ENCODE measurements at places on chromosomes 2 and 18.

DNA sequence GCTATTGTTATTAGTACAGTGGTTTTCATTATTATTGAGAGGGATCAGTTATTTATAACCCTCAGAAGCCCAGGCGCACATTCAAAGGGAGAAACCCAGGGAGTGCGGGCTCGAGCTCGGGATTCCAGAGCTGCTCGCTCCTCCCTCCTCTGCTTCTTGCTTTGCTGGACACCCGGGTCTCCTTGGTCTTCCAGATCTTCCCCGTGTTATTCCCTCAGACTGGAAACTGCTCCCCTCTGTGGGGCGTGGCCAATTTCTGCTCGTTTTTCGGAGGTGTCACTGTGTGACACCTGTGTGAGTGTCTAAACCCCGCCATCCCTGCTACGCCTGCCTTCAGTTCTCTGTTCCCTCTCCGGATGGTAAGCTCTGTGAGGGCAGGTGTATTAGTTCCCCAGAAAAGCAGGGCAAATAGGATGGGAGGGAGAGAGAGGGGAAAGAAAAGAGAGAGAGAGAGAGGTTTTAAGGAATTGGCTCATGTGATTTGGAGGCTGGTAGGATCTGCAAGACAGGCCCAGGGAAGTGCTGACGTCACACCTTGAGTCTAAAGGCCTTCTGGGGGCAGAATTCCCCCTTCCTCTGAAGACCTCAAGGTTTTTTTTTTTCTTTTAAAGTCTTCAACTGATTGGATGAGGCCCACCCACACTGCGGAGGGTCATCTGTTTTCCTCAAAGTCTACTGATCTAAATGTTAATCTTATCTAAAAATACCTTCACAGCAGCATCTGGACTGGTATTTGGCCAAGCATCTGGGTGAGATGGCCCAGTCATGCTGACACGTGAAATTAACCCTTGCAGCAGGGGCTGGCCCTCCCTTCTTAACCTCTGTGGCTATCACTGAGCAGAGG, 457.3 kb upstream of the ID2 start:
- no peak for DNase-seq

DNA sequence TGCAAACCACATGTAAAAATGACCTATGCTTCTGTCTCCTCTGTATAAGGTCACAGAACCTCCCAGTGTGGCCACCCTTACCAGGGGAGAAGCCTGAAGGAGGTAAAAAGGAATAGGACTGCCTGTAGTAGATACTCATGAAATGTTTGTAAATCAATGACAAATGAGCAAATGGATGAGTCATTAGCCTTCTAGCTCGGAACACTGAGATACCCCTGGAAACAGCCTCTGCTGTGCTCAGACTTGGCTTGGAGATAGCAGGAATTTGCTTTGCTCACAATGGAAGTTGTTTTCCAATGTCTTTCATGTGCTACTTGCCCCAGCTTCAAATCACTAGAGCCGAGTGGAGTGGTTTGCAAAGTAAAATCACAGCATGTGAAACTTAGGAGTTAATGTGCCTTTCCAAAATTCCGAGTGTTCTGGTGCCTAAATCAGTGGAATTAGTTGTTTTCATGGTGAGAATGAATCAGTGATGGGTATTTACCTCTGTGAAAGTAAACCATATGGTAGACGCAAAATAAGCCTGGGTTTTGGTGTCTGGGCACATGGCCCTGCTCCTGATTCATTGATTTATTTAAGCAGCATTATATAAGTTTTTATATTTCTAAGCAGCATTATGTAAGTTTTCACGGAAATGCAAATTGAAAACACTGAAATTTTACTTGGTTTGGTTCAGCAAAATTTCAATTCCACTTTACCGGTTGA, 154.0 kb upstream of the MAP3K20 start:
- DNase-seq, result no peak

DNA sequence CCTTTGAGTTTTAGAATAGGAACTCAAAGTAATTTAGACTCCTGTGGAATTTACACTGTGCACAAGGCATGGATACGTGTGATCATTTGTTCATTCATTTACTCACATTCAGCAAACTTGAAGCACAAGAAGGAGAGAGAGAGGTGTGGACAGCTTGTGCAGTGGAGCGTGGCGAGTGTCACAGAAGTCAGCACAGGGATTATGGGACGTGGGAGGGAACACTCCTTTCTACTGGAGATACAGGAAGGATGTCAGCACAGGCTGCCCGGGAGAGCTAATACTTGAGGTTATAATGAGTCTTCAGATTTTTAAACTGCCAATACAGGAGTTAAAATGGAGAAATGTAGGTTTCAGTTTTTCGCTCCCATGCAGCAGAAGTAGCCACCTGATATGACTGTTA, 7.0 kb downstream of the FAM228A start:
- no peak for DNase-seq

DNA sequence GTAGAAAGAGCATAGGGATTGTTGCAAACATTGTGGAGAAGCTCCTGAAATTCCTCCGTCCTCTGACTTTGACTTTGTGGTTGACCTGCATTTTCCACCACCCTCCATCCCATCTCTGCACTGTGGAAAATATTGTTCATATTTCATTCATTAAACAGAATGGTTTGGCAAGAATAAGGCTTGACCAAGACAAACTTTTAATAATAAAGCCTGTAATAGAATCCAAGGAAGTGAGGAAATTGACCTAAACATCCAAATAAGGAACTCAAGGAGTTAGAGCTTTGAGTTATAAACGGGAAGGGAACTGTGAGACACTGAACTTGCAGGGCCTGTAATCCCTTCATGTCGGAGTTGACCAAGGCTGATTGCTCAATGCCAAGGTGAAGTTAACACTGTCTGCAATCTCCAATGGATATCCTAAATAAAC, 115.2 kb downstream of the GFPT1 start:
- DNase-seq, result no peak

GRCh38 chr2:166805753-166806152, 82.5 kb upstream of the XIRP2 start:
- no peak for DNase-seq

DNA sequence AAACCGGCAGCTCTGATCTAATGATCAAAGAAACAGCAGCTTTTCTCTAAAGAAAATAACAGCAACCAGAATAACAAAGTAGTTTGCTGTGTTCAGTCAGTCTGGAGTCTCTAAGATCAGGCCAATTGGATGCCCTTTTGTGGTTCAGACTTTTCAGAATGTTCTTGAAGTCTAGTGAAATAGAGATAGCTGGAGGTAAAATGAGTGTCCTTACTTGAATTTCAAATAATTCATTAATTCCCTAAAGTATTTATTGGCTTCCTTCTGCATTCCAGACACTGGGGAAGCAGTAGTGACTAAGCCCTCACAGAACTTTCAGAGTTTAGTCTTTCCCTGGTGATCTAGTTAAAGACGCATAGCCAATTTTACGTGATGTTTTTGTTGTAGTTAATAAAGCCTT, 58.7 kb downstream of the C18orf54 start:
- no peak for DNase-seq

DNA sequence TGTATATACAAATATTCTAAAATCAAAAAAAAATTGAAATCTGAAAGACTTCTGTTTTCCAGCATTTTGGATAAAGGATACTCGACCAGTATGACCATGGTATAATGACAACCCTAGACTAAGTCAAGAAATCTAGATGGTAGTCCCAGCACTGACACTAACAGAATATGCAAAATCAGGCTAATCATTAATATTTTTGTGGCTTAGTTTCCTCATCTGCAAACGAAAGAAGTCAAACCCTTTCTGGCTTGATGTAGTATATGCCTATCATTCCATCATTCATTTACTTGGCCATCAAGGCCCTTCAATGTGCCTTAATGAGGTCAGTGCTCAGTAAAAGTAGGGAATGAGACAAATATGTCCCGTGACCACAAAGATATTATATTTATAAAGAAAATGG, 83.5 kb downstream of the NCKAP5 start:
- DNase-seq, result no peak

GRCh38 chr2:236947294-236947693, 138.4 kb upstream of the COPS8 start:
- DNase-seq, result no peak

DNA sequence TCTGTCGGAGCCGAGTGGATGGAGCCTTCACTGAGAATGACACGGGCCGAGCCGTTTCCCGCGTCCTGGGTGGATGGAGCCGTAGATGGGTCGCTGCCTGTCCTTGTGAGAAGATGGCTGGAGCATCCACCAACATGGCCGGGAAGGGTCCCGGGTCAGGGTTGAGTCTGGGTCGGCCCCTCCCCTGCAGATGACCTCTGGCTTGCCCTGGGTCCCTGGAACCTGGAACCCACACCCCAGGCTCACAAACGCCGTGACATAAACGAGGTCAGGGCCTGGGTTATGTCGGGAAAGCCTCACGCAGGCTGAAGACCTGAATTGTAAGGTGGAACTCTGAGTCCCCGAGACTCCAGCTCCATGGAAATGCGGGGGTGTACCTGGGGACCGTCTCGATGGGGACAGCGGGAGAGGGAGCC, 94.9 kb downstream of the NFATC1 start:
- no peak for DNase-seq

DNA sequence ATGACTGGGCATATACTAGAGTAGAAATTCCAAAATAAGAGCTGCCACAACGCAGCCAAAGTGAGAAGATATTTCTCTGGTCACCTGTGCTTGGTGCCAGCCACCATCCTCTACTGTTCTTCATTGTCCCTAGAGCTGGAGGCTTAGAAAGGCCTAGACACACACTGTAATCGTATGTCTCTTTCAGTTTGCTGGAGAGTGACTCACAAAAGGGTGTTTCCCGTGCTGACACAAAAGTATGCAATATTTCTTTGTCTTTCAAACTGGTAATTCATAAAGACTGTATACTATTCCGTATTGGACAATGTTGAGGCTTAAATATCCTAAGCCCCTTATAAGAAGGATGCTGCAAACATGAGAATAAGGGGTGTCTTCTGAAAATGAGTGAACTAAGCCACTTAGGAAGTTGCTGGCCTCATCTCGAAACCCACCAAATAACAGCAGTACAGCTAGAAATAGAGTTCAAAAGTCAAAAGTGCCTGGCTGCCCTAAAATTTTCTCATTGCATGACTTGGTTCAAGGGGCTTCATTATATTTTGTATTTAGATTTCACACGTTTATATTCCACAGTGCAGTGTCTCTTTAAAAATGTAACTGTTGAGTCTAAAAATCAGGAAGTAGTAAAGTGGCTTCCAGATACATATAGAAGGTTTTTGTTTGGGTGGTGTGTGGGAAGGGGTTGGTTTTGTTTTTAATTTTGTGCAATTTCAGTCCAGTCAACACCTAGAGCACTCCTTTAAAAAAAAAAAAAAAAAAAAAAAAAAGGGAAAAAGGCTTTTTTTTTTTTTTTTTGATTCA, 601.1 kb downstream of the ARHGAP15 start:
- no peak for DNase-seq

- no peak for DNase-seq
These were observed 218.5 kb downstream of the TFCP2L1 start for GRCh38 chr2:121066526-121066925.

DNA sequence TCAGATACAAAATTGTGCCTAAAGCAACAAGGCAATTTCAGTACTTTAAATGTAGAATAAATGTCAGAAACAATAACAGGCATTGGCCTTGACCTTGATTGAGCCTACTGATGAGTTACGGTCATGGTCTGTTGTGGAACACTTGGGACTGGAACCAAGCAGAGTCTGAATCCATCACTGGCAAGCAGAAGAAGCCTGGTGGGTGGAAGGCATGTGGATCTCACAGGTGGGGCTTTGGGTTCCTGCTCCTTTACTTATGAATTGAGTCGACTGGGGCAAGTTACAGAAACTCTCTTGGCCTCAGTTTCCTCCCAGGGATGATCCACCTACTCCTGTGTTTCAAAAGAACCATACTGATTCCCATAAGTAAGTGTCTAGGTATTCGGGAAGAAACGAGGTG, 102.3 kb downstream of the KCNF1 start:
- no peak for DNase-seq

GRCh38 chr18:50196261-50196660, 1.3 kb upstream of the MYO5B start:
- no peak for DNase-seq

DNA sequence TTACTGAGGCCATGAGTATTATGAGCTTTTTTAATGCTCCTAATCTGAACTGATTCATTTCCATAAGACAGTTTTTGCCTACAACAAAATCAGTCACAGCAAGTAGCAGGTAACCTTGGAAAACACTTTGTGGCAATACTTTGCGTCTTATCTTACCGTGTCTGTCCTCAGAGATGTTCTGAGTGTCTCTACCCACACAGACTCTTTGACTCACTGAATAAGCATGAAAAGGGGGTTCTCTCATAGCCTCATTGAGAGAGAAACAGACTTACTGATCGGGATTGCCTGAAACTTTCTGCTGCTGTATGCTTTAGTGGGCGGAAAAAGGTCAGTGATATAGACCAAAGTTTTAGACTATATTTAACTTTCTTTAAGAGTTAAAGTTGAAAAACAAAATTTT, 92.6 kb downstream of the MYL12B start:
- no peak for DNase-seq

DNA sequence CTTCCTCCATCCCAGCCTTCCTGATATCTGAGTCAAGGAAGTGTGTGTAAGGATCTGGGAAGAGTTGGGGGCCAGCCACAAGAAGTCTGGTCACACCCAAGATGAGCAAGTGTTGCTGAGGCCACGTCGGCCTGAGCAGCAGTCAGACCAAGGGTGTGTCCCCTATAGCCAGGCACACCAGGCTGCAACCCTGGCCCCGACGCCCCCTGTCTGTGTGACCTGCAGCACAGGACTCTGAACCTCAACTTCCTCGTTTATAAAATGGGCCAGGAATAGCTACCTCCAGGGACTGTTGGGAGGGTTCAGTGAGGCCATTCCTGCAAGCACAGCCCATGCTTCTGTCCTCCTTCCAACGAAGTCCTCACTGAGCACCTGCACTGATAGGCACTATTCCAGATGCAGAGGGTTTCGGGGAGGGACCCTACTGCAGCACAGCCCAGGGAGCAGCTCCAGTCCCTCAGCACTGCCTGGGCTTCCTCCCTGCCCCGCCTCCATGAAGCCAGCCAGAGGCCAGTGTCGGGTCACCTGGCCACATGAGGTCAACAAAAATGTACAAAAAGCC, 13.3 kb downstream of the LIMS2 start:
- DNase-seq, result no peak

GRCh38 chr2:54599914-54600313, 123.5 kb upstream of the EML6 start:
- DNase-seq, result no peak

- no peak for DNase-seq
These were observed 246.8 kb downstream of the IKZF2 start for GRCh38 chr2:212904646-212905045.

- DNase-seq, result no peak
These were observed 177.6 kb downstream of the MTX2 start for GRCh38 chr2:176446718-176447414.

DNA sequence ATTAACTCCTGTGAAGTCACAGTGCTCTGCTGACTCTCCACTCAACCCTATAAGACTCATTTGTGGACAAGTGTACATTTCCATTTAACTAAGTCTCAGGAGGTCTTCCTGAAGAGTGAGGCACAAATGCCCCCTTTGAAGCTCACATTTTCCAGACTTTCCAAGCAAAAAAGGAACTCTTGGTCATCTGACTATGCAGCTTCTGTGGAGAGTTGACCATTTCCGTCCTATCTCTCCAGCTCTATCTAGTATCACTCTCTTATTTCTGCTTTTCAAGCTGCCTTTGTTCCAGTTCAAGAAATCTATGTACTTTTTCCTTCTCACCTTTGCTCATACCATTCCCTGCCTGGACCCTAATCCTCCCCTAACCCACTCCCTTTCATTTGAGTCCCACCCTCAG, 77.0 kb downstream of the ANTXR1 start:
- DNase-seq, result no peak

- DNase-seq, result no peak
These were observed 80.5 kb downstream of the TMEM185B start for GRCh38 chr2:120142528-120143219.

Measured in NCI-H1105 (cell line).